ENCODE measurements at places on chromosomes 6 and 20.

DNA sequence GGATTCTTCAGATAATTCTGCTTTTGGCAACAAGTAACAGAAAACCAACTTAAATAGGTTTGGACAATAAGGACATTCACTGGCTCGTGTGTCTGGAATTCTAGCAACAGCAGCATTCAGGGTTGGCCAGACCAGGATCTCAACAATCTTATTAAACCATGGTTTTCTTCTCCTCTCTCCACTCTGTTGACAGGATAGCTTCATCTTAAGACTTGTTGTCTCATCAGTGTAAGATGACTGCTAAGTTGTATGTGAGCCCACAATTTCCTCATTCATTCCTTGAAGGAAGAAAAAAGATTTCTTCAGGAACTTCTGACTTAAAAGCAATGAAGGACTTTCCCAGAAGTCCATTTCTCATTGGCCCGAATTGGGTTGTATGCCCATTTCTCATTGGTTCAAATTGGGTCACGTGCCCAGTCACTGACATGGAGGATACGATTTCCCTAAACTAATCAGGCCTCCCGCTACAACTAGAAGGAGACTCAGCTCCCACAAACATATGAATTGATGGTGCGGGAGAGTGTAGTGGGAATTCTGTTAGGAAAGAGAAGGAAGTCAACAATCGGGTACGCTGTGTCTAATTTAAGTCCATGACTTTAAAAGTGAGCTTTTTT lies 83.7 kb downstream of the SLC22A3 start:
- no peak for DNase-seq

DNA sequence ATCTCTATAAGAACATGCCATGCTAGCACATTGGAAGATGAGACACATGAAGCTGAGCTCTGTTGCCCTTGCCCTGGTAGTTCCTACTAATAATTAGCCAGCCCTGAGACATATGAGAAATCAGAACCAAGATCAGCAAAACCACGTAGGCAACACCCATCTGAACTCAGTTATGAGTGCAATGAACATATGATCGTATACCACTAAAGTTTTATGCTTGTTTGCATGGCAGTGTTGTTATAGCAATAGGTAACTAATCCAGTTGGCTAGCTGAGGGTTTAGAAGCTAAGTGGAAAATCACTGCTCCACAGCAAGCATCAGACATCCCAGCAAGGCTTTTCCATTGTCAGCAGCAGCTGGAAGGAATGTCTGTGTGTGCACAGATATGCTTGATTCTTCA lies 180.7 kb downstream of the BTBD3 start:
- DNase-seq = no peak

GRCh38 chr20:8020314-8021079 lies 936 bp upstream of the TMX4 start:
- DNase-seq = no peak

GRCh38 chr20:20085812-20086211 lies 33.5 kb downstream of the CFAP61 start:
- no peak for DNase-seq

- DNase-seq = no peak
Measured at GRCh38 chr20:45991616-45992015, 17.1 kb upstream of the MMP9 start.

DNA sequence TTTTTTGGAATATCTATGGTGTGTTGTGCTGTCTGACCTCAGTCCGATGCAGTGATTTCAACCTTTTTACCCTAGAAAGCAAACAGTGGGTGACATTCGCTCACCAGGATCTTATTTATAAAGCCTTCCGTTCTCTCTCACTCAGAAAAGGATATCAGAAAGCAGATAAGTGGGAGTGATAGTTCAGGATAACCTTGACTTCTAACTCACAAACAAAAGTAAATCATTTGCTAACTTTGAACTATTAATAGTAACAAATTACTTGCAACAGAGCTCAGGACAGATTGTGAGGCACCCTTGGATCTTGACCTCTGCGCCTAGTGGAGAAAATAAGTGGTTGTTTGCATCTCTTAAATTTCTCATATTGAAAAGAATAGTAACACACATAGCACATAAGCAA lies 637.1 kb upstream of the CITED2 start:
- DNase-seq = no peak

DNA sequence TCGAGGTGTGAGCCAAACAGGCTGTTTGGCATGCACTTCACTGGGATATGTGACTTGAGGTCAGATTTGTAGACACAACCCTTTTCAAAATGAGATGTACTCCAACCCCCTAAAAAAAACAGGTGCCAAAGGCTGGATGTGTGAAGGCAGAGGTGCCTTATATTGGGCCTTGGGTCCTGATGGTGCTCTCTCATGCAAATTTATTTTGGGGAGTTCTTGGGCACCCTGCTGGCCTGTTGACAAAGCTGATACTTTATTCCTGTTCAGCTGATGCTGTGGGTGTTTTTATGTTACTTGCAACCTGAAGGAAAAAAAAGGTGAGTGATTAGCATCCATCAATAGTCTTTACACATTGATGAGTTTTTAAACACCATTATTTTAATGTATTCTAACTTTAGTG lies 121.5 kb downstream of the DNAH8 start:
- no peak for DNase-seq

GRCh38 chr6:43075670-43076463 lies at the start of gene PTK7:
PTK7 (plus strand) TSS chr6:43076314; CDS start chr6:43076489, 175 bp downstream.
- no peak for DNase-seq

DNA sequence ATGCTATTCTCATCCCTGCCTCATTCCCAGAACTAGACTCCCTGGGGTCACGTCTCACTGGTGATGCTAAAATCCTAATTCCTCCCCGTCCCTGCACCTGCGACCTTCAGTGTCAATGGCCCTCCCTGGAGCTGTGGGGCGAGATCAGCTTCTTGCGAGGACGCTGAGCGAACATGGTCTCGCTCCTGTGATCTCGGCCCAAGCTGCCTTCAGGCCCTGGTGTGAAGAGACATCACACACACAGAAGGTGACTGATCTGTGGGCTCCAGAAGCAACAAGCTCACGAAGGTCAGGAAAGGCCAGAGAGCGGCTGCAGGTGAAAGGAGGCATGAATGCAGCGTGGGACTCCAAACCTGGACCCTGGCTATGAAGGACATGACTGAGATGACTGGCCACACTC lies 139.5 kb upstream of the CST7 start:
- no peak for DNase-seq

DNA sequence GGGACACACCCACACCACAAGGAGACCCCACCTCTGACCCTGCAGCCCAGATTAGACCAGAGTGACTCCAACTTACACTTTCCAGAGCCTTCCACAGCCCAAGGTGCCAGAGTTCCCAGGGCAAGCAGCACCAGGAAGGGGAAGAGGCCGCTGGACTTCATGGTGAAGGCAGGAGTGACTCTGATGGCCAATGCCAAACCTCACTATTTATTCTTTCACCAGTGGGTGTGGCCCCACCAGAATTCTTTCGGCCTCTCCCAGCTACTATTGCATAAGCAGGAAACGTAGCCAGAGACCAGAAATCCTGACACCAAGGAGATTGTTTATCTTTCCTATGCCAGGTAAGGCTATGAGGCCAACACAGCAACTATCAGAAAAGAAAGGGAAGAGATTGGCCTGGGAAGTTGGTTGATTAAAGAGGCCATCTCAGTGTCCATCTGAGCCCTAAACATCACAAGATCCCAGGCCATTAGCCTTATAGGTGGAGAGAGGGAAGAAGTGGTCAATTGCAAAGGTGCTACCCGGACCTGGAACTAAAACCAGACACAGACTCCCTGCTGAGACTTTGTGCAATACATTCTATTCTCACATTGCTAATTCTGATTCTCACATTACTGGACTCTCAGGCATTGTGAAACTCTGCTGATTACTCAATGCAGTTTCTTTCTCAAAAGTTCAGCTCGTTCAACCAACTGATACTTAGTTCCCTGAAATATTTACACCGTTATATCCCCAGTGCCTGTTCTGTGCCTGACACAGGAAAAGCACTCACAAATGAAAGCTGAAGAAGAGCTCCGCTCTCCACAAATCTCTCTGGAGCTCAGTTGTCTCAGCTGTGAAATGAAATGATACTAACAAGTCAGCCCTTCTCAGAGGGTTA lies at the start of gene SLPI:
TSS of gene SLPI (minus strand) at position 182 of the 880 bp plus-strand sequence. CDS start at position 161, 21 bp downstream.
- no peak for DNase-seq

DNA sequence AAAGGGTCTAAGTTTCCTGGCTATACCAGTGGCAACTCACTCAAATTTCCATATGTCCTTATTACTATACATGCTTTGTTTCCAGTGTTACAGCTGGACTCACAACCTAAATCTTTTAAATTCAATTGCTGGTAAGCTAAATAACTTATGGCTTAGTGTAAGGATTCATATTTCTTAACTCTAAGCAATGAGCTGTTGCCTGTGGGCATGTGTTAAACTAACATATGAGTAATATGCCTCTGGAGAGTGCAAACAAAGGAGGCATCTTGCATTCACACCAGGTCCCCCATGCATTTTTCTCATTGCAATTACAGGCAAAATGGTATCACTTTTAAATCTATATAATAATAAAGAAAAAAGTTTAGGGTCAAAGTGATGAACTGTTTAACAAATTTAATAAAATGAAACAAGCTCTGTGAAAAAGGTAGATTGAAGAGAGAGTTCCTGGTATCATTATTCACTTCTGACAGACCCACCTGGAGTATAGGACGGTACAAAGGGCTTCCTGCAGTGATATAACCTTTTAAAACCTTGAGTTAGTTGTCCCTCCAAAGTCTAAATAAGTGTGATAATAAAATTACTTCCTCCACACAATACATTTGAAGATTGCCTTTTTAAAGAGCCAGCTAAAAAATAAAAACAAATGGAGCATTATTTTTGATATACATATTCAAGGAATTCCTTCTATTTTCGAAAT lies 57.6 kb upstream of the HMGCLL1 start:
- no peak for DNase-seq

DNA sequence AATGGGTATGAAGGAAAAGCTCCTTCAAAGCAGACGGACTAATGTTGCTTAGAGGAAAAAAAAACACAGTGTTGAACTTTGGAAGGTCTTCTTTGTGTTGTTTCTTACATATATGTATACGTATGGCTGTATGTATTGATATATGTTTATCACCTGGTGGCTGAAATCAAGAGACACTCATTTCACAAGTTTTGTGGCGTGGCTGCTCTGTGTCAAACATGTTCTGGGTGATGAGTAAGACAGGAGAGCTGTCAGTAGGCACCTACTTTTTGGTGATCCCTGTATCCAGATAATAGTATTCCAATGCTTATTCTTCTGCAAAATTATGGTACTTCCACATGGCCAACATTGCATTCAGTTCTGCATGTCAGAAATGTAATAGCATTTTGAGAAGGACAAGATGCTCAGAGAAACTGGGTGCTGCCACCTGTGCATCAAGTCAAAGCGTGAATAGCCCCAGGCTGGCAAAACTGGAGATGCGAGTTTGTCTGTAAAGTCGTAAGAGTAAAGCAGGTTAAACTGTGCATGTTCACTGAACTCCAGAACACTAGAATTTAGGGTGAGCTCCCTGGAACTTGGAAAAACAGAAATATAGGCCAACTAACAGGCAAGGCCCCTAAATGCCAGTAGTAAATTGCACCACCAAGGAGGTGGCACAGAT lies 67.9 kb downstream of the ARMC2 start:
- DNase-seq = no peak

DNA sequence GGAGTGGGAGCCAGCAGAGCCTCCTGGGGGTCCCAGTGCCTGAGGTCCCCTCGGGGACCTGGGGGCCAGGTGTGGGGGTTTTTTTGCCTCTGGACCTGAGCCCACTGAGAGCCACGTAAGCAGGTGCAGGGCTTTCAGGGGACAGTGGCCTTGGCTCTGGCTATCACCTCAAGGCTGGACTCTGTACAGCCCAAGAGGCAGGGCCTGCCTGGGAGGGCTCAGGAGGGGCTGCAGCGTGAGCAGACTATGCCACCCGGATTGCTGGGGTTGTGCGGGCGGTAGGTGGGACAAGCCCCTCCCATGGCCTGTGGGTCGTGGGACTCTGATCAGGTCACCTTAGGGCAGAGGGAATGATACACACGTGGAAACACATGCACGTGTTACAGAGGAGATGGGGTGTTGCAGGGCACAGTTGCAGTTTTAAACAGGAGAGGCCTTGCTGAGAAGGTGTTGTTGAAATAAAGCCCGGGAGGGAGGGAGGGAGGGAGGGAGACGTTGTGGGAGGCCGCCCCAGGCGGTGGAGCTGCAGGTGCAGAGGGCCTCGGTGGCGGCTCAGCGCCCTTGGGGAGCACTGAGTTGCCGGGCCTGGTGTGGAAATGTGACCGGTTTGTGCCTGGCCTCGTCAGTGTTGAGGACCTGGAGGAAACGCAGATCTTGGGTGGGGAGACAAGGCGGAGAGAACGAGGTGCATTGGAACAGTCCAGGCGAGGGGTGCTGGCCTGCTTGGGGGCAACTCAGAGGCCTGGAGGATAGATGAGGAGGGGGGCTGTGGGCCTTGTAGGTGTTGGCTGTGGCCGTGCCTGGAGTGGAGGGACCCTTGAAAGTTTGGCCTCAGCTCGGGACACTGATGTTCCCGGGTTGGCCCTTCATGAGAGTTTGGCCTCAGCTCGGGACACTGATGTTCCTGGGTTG lies 2.3 kb downstream of the TCEA2 start:
- no peak for DNase-seq

- DNase-seq = no peak
Measured at GRCh38 chr20:43681468-43681942, 14.6 kb downstream of the MYBL2 start.

- no peak for DNase-seq
Measured at GRCh38 chr6:106381881-106382280, 21.4 kb downstream of the CRYBG1 start.

- no peak for DNase-seq
Measured at GRCh38 chr6:163483107-163483506, 68.6 kb downstream of the QKI start.

DNA sequence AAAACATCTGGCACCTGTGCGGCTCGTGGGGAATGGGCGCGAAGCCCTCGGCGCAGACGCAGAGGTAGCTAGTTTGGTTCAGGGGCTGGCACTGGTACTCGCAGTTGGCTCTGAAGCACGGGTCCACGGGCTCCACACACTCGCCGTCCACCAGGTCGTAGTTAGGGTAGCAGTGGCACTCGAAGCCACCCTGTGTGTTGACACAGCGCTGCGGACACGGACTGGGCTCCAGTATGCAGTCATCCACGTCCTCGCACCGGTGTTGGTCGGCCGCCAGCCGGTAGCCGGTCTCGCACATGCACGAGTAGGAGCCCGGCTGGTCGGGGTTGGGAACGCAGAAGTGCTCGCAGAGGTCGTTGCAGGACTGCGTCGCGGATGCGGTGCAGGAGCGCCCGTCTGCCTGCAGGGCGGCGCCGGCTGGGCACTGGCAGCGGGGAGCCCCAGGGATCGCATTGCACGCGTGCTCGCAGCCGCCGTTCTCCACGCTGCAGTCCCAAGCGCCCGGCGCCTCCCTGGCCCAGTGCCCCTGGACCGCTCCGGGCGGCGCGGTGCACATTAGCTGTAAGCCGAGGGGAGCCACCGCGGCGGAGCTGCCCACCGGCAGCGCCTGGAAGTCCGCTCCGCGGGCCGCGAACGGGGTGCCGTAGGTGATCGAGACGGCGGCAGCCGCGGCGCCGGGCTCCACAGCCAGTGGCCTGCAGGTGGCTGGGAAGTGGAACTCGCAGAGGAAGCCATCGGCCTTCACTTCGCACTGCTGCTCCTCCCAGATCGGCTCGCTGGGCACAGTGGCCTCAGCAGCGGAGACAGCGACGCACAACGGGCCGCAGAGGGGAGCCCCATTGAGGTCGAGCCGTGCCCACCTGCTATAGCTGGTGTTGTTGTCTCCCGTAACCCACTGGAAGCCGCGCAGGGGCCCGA lies 930 bp downstream of the THBD start:
- no peak for DNase-seq

Data from activated CD8-positive, alpha-beta memory T cell treated with anti-CD3 and anti-CD28 coated beads for 1 hour (primary cell).